Pons (tissue), 1 donor: ENCODE measurements at places on chromosomes 5 and 9.

- DNase-seq: no peak
These were observed 15.6 kb downstream of the RAB3C start for GRCh38 chr5:58598440-58598839.

DNA sequence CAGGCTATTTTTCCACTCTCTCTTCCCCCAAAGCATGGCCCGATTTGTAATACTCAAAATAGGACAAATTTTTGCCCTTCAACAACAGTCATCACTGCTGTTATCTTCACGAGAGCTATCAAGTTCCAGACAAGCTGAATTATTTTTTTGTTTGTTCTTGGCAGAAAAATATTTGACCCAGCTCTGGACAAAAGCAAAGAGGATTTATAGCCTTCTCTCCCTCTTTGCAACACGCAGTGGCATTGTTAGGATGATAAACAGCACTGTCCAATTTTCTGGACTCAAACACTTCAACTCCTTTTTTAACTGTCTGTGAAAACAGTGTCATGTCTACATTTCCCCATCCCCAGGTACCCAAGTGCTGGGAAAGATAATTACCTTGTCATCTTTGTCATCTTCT lies 160.3 kb downstream of the SLF1 start:
- no peak for DNase-seq

GRCh38 chr9:128999581-129000206 lies 28.4 kb downstream of the SH3GLB2 start:
- no peak for DNase-seq

- DNase-seq: no peak
These were observed 14.1 kb downstream of the PDLIM4 start for GRCh38 chr5:132271251-132272246.

DNA sequence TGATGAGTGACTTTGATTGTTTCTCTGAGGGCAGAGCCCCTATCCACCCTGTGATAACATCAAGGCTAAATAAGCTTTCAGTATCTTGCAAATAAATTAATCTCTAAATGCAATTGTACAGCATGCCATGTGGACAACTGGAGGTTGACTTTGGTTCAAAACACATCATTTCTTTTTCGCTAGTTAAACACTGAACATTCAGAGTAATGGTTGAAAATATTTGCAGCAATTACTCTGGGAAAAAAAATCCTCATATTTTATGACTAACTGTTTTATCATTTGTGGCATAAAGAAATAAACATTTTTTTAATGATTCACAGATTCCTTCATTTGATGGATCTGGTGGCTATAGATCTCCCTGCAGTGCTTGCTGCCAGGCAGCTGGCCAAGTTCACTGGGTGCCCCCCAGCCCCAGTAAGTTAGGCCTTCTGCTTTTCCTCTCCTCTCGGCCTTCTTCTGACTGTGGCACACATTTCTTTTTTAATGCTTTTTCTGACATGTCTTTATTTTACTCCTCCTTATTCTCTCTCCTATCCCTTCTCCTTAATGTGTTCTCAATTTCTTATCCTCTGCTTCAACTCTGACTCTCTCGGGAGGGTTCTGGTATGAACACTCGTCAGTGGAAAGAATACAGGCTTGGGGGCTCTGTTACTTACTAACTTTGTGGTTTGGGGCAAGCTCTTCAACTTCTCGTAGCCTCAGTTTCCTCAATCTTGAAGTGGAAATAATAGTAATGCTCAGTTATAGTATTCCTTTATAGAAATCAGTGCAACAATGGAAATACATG lies 69.6 kb downstream of the ADAMTSL1 start:
- DNase-seq: no peak

DNA sequence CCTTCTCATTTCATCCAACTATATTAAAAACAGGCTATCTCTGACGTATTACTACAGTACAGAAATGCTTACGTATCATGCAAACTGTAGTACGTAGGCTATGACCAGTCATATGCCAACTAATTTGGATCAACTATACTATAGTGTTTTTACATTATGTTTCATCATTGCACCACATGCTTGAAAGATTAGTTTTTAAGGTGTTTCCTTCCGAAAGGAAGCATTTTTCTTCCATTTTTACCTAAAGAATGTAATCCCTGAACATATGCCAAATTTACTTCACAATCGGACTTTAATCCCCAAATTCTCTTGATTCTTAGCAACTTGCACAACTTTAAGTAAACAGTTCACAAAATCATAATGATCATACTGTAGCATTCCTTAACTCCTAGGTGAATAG lies 153.9 kb downstream of the BNC2 start:
- DNase-seq: no peak

GRCh38 chr9:17160327-17160726 lies 25.5 kb downstream of the CNTLN start:
- DNase-seq: no peak

DNA sequence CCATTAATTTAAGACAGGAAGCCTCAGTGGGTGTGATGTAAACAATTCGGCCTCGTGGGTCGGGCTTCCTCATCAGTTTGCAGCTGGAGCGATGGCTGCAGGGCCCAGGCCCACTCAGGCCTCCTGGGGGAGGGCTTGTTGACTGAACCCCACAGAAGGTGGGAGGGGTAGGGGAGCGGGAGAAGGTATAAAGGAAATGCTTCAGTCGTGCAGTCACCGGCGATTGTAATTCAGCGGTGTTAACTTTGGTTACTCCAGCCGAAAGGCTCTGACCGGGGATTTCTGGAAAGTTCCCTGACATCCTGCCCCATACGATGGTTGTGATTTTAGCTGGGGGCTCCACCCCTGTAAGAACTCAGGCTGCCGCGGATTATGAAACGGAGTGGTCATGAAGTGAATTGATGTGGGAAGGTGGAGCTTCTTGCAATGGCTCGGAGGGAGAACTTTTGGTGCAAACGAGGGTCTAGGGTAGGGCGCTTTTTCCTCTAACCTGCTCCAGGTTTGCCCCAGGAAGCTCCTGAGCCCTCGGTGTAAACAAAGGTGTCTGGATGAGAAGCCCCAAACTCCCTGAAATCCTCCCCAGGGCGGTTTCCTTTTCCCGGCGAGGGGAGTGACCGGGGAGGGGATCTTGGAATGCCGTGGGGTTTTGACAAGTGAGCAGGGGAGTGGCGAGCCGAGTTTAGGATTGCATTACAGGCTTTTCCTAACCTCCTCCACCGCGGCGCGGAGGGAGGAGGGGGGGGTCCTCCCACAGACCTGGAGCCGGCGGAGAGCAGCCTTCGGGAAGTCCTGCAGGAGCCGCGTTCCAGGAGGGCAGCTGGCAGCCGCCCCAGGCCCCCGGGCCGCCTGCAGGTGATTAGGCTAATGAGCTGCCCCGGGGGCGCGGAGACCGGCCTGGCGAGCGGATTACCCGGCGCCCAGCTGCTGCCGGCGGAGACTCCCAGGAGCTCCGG lies 215.5 kb downstream of the PDZD2 start:
- DNase-seq: peak; percentile 31
